ENCODE measurements at places on chromosomes 12 and 14.

DNA sequence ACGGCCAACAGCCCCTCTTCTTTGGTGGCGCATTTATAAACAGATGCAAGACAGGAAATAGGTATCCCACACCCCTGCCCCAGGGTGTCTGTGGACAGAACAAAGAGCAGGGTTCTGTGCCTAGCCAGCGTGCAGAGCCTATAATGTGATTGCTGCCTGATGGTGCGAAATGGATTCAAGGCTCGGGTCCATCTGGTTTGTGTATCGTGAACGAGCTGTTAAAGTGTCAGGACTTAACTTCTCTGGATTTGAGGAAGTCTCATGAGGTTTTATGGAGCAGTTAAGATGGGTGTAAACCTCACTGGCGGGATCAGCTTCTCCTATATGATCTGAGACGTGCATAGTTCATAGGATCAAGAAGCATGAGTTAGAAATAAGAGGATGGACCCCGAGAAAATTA, 388.7 kb upstream of the TBX3 start:
- DNase-seq = no peak

DNA sequence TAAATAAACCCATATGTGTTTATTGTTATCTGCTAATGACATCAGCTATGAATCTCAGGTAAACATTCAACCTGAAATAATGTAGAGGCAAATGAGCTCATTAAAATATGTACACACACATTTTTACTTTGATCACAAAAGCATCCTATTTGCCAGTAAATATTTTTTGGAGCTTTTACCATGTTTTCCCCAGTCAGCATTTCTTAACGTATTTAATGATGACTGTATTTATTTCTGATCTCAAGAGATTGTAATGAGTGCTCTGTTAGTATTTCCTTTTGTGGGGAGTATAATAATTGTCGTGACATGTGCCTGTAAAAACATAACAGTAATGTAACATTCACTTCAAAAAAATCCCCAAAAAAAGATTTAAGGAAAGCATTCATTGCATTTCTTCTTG, 52.1 kb downstream of the FRMD6 start:
- DNase-seq = no peak

DNA sequence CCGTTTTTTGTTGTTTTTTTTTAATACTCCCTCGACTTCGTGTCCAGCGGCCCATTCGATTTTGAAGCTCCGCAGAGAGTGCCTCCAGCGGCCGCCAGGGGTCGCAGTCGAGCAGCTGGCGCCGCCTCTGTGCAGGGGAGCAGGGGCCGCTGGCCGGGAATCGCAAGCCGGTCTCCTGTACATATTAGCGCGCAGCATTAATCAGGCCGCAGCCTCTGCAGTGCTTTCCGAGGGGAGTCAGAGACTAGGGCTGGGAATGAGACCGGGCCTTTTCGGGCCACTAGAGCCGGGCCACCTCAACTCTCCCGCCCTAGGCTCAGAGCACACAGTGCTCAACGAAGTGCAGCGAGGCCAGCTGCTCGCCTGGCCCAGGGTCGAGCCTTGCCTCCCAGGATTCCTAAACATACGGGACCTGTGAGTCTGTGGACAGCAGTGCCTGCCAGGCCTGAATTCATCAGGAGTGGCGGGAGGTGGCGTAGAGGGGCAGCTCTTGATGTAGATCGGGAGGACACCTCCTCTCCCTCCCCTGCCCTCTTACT, 81.8 kb downstream of the EMP1 start:
- DNase-seq = peak; percentile 30

GRCh38 chr12:95573951-95574576, 22.8 kb upstream of the USP44 start:
- no peak for DNase-seq

DNA sequence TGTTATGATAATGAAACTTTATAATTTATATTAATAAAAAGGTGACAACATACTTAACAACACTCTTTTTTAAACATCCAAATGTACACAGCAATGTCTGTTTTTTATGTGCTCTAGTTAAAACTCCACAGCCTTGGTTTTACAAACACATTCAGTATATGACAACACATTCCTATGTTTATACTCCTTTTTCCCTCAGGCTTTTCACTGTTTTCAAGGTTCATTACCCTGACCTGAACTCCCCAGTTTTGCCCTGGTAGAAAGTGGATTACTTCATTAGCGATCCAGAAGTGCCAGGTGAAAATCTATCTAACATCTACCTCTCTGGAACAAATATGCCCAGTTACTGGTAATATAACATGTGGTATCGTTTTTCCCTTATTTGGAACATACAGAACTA, 340.2 kb upstream of the DDHD1 start:
- DNase-seq = no peak

DNA sequence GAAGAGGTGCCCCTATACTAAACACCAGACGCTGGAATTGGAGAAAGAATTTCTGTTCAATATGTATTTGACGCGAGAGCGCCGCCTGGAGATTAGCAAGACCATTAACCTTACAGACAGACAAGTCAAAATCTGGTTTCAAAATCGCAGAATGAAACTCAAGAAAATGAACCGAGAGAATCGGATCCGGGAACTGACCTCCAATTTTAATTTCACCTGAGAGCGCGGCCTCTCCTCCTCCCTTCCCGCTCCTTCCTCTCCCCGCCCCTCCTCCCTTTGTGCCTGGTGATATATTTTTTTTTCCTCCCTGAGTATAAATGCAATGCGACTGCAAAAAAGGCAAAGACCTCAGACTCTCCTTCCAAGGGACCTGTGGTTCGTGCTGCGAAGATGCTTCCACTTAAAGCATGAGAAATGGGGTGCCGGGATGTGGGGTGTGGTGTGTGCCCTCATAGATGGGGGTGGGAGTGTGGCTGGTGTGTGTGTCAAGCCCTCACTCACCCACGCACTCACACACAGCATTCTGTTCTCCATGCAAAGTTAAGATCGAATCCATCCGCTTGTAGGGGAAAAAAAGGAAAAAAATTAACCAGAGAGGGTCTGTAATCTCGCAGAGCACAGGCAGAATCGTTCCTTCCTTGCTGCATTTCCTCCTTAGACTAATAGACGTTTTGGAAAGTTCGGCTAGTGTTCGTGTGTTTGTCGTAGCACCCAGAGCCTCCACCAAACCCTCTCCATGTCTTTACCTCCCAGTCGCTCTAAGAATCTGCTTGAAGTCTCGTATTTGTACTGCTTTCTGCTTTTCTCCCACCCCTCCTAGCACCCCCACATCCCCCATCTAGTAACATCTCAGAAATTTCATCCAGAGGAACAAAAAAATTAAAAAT, 4.5 kb downstream of the HOXC10 start:
- DNase-seq = no peak

- no peak for DNase-seq
Observed at GRCh38 chr12:8855891-8856290, 33.5 kb downstream of the A2ML1 start.

DNA sequence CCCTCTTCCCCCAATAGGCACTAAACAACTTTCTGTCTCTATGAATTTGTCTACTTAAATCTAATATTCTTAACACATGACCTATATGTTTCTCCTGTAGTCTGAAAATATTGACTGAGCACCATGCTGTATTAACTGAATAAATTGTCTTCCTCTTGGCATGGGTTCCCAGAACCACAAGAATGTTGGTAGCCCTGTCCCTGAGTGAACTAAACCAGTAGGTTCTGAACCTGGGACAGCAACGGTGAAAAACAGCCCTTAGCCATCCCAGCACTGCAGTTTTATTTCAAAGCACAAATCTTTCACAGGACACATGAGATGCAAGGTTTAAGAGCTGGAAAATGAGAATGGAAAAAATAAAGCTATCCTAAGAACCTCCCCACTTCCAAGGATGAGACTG, 20.4 kb upstream of the HSP90B1 start:
- DNase-seq = no peak

DNA sequence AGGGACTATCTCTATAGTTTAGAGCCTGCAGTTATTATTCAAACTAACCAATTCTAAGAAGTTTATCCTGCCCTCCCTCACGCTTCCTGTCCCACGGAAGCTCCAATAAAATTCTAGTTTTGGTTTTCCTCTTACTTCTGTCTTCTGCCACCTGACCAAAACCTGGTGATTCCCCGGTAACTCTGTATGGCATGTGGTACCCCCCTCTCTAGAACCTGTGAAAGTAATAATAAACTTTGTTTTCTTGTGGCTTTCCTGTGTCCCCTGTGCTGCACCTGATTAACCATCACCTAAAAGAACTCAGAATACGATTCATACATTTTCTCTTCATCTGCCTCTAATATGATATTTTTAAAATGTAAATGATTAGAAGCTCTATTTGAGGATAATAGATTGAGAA, 379.8 kb downstream of the APAF1 start:
- no peak for DNase-seq

GRCh38 chr14:81555051-81555450, 21.4 kb upstream of the SEL1L start:
- DNase-seq = no peak

DNA sequence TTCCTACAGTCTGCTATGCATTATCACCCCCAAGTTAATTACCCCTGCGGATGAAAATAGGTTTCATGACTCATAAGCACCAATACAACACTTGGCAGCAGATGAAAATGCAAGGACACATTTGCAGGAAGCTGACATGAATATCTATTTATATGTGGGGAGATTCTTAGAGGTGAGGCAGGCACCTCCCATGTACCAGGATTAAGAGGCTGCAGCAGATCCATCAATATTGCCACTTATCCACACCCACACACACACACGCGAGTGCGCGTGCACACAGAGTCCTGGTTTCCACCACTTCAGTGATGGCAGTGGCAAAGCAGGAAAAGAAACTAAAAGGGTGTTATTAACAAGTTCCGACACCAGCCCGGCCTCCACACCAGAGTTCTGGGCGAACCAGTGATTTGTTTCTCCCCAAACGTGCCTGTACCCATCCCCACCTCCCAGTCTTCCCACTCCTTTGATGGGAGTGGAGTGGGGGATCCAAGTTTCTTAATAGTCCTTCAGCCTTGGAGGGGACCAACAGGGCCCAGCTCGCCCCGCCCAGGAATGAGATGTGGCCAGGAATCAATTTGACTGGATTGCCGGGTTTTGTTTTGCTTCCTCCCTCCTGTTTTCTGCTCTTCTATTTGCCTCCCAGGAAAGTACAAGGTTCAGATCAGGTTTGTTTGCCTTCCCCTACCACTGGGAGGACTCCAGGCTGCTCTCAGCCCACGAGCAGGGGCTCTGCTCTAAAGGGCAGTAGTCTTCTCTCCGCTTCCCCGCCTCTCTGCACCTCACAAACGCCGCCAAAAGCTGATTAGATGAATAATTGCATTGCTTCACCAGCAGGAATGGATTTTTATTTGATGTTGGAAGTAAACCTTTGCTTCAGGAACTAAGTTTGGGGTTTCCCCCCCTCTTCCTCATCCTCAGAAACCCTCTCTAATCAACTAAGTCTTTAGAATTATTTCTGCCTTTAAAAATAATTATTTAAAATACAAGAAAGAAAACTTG, 5.2 kb downstream of the IRF2BPL start:
- DNase-seq = peak; percentile 36

DNA sequence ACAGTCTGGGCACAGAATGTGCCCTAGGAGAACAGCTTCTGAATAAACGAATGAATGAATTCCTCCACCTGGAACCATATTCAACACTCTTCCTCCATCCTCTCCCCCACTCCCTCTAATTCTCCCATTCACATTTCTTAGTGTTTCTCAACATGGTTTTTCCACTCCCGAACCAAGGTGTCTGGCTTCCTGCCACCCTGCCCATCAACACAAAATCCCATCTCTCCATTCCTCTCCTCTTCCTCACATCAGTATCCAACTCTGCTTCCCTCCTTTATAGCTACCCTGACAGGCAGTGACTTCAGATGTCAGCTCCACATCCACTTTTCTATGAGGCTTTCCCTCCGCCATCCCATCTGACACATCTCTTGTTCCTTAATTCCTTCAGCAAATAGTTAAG, 2.9 kb downstream of the TNFRSF1A start:
- no peak for DNase-seq

DNA sequence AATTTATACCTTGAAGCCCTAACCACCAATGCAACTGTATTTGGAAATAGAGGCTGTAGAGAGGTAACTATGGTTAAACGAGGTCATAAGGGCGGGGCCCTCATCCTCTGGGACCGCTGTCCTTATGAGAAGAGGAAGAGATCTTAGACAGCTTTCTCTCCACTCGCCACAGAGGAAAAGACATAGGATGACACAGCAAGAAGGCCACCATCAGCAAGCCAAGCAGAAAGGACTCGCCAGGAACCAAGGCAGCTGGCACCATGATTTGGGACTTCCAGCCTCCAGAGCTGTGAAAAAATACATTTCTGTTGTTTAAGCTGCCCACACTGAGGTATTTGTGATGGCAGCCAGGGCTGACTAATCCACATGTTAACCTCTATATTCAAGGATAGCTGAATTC, 30.4 kb upstream of the BCAT1 start:
- no peak for DNase-seq

- DNase-seq = no peak
Observed at GRCh38 chr12:45742590-45742989, 13.1 kb downstream of the ARID2 start.

- DNase-seq = no peak
Observed at GRCh38 chr14:69001375-69001774, 22.3 kb upstream of the ACTN1 start.

GRCh38 chr12:106425061-106425702, 67.6 kb downstream of the POLR3B start:
- DNase-seq = no peak

DNA sequence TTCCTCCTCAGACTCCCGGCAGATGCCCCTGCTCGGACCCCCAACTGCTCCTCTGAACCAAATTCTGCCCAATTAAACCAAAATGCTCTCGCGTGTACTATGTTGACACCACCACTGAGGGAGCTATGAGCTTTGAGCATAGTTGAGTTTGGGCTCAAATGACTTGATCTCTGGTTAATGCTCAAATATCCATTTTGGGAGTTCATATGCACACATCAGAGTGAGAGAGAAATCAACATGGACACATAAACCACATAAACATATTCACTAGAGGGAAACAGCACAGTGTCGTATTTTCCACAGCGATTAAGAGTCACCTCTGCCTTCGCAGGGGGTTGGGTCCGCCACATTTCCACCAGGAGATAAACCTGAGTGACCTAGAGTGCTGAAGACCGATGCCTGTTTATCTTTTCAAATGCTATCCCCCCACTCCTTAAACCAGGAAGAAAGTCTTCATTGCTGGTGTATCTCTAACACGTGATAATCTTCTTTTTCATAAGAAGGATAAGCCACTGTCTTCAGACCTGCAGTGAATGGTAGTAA, 59.4 kb upstream of the FOXN3 start:
- DNase-seq = no peak

DNA sequence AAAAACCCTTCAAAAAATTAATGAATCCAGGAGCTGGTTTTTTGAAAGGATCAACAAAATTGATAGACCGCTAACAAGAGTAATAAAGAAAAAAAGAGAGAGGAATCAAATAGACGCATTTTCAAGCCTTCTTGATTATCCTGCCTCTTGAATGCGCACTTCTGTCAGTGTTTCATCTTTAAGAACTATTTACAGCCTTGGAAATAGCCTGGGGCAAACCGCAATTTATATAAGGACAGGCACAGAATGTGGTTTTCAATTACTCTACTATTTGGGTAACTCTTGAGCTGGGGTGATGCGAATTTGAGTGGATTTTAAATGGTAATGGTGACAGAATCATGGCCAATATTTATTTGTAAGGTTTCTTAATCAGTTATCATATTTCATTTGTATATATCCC, 179.1 kb upstream of the OTX2 start:
- no peak for DNase-seq

All from stimulated activated CD4-positive, alpha-beta T cell treated with anti-CD3 and anti-CD28 coated beads, Interleukin-4, amount 100 ng/mL, for 4 hours (primary cell).